ENCODE measurements at places on chromosomes 16 and 17.

DNA sequence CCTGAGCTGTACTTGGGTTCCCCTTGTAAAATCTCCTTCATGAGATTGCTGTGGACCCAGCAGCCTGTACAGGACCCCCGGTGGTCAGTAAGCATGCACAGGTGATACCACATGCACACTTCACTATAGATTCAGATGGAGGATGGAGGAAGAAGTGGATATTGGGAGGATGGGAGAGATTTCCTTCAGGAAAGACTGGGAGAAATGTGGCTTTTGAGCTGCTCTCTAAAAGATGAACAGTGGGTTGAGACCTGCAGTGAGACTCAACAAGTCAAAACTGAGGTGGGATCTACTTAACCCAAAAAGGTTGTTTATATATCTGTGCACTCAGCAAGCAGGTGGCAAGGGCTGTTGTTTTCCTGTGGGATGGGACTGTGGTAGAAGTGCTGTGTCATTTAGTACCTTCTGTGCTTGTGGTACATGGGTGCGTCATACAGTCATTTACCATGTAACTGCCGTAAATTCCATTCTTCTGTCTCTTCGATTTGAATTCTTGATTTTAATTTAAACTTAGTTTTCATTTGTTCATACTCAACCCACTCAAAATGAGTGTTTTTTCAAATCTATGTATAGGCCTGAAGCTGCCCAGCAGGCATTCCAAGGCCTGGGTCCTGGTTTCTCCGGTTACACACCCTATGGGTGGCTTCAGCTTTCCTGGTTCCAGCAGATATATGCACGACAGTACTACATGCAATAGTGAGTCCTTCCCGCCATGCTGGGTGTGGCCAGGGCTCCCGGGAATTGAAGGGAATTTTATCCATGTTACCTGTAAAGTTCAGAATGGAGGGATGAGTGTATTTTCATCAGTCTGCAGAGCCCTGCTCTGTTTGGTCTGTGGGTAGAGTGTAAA, 6.9 kb downstream of the HERPUD1 start:
- DNase-seq: no peak

- no peak for DNase-seq
These were observed 4.2 kb upstream of the CBX4 start for GRCh38 chr17:79843474-79843815.

GRCh38 chr17:59769887-59770286, 62.4 kb downstream of the VMP1 start:
- no peak for DNase-seq

DNA sequence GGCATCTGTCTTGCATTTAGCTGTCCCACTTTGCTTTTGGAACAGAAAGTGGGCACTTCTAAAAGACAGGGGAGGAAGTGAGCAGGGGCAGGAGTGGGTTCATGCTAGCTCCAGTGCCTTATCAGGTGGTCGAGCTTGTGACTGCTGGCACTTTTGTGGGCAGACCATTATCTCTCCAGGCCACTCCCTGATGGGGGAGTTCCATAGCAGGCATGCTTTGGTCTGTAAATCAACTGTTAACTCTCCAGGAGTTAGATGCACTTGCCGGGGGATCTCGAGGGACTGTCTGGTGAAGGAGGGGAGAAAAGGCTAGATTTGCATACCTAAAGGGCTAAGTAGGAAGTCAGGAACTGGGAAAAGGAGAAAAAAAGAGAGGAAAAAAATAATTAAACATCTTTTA, 9.3 kb upstream of the CARD14 start:
- no peak for DNase-seq

DNA sequence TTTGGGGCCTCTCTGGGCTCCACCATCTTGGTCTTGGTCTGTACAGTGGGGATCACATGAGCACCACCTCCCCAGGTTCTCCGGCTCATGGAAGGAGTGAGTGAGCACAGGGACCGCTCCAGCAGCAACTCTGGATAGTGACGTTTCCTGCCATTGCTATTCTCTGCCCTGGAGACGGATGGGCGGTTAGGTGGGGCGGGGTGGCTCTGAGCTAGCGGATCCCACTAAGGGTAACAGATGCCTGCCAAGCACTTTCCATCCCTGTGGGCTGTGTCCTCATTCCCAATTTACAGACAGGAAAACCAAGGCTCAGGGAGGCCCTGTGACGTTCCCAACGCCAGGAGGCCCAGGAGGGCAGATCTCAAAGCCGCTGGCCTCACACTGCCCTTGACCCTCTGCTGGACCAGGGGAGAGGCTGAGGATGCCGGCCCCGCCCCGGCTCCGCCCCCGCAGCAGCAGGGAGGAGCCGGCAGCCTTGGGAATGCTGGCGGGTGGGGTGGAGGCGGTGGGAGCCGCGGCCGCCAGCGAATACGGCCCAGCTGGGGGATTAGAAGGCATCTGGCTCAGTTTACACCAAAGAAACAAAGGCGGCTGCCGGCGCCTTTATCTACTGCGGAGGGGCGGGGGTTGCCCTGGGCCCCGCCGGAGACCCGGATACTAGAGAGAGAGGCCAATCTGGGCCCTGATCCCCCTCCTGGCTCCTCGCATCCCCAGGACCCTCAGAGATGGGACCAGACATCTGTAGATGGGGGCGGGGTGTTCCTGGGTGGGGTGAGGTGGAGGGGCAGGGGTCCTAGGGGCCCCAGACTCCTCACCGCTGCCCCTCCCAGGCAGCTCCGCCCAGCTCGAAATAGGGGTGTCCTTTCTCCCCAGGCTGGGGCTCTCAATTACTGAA, 122.3 kb upstream of the CIBAR2 start:
- DNase-seq: no peak
